ENCODE measurements at places on chromosomes 4 and X.
A peak's percentile ranks its signal among the peaks of the same experiment; 100 is the strongest.

- peak; percentile 77 for DNase-seq
Measured at GRCh38 chr4:185847352-185848097, 35.5 kb upstream of the SORBS2 start.

GRCh38 chr4:74624351-74625151, 169.8 kb downstream of the BTC start:
- peak; percentile 32 for DNase-seq

GRCh38 chrX:82087699-82088098, 885.8 kb downstream of the SH3BGRL start:
- DNase-seq = no peak

- no peak for DNase-seq
Measured at GRCh38 chrX:116282751-116283150, 112.2 kb downstream of the AGTR2 start.

GRCh38 chr4:52657618-52658501, 1.2 kb downstream of the USP46 start:
- DNase-seq = peak; percentile 9

- DNase-seq = no peak
Measured at GRCh38 chr4:65071564-65071963, 598.7 kb downstream of the EPHA5 start.

DNA sequence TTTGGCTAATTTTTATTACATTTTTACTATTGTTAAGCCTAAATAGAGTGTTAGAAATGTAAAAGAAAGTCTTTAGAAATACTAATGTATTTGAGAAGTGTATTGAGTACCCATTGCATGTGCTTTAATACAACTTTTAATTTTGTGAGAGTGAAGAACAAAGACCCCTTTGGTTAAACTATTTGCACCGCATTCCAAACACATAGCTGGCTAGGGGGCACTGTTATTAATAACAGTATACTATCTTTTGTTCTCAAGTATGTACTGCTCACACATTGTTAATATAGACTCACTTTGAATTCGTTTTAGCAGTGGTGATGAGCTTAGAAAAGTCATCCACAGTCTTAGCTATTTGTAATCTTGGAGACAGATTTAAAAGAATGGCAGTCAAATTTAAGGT, 106.1 kb downstream of the CLDN22 start:
- DNase-seq = no peak
